Activated T-helper 2 cell treated with anti-CD3 and anti-CD28 coated beads, Interferon-gamma antibody, Interleukin-2, Interleukin-4, amounts not matched to agents 10 μg/mL and 5 μg/mL and 100 μg/mL, durations not matched to agents 14 hours and 24 hours and 36 hours (primary cell): ENCODE measurements at places on chromosomes 16 and 17.

DNA sequence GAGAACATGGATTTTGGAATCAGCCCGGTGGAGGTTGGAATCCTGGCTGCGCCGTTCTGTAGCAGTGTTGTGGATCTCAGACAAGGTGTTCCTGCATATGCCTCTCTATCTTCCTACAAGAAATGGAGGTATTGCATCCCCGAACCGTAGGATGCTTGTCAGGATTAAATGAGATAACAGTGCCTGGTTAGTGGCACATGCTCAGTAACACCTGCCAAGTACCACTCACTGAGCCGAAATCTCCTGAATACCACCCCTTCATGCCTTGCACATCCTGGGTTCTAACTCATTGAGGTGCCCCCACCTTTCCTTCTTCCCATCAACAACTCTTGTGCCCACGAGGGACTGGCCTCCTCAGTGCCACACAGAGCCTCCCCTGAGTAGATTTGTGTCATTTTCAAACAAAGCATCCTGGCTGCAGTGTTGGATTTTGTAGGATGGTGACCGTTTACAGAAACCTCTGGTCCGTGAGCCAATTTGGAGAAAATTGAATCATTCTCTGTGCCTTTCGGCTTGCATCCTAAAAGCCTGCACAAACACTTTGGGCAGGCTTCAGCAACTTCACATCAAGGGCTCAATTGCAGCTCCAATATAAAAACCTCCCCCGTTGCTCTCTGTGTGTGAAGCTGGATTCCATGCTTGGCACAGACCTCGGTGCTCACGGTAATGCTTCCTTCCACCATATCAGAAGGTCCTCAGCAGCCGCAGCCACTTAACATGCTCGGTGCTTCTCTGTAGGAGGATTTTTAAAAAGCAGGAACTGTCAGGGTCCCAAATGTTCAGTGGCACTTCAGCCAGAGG, 84.2 kb downstream of the WWOX start:
- no peak for DNase-seq
- no peaks in the 10 kb centered on the region for H3K4me1 ChIP-seq
- H3K27ac ChIP-seq, result no peak overlapping the region
- no peaks in the 10 kb centered on the region for H3K36me3 ChIP-seq

DNA sequence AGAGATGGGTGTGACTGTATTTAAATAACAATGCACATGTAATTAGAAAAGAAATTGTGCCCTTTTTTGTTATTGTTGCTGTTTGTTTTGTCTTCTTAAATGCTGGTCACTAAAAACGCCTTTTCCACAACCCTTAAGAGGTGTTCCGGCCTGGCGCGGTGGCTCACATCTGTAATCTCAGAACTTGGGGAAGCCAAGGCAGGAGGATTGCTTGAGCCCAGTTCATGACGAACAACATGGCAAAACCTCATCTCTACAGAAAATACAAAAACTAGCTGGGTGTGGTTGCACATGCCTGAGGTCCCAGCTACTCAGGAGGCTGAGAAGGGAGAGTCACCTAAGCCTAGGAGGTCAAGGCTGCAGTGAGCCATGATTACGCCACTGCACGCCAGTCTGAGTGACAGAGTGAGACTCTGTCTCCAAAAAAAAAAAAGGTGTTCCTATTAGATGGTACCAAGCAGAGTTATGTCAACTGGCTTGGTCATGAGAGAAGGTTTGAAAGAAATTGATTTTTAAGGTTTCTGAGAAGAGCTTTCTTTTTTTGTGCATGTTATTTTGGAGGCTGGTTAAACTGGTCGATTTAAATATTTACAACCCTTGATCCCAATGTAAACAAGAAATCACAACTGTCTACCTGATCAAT, 23.5 kb upstream of the RFFL start:
- H3K27me3 ChIP-seq, result no peaks in the 10 kb centered on the region
- peaks cover 3% of the 10 kb centered on the region for H3K36me3 ChIP-seq
- H3K4me1 ChIP-seq, result peaks cover 54% of the 10 kb centered on the region
- DNase-seq, result no peak
- H3K27ac ChIP-seq, result peak overlapping the region; percentile 36

- H3K36me3 ChIP-seq, result no peaks in the 10 kb centered on the region
- H3K4me1 ChIP-seq, result no peaks in the 10 kb centered on the region
- peaks cover 10% of the 10 kb centered on the region for H3K27me3 ChIP-seq
- H3K27ac ChIP-seq, result no peak overlapping the region
Observed at GRCh38 chr17:58112970-58113631, 29.9 kb downstream of the DYNLL2 start.

- peaks cover 18% of the 10 kb centered on the region for H3K36me3 ChIP-seq
- H3K27me3 ChIP-seq, result no peaks in the 10 kb centered on the region
- H3K27ac ChIP-seq, result no peak overlapping the region
- H3K4me1 ChIP-seq, result no peaks in the 10 kb centered on the region
Observed at GRCh38 chr16:28912558-28912957, 12.5 kb downstream of the RABEP2 start.

DNA sequence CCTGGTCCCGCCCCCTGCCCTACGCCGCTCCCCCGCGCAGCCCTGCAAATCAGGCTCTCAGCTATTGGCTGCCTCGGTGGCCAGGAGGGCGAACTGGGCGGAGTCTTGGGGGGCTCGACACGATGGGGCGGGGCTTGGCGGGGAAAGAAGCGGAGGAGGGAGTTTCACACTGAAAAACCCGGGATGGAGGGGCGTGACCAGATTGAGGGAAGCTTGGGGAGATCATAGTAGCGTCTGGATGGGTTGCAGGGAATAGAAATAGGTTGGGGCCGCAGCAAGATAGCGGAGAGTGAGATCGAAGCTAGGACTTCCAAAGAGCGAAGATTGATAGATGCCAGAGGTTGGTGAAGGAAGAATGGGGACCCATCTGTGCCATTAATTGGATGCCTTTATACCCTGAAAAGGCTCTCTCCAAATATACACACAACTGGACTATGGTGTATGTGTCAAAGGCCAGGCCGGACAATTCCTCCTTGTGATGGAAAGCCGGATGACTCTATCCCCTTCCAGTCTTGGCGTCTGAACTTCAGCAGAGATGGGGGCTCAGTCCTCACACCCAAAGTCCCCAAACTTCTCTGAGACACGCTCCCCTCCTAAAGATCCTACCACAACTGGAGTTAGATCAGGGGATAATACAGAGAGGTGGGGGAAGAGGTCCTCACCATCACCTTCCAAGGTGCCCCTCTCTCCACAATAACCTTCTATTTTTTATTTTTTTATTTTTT, 376 bp upstream of the STAC2 start:
- H3K27me3 ChIP-seq, result peaks cover 46% of the 10 kb centered on the region
- peaks cover 3% of the 10 kb centered on the region for H3K4me1 ChIP-seq
- no peak for DNase-seq
- H3K36me3 ChIP-seq, result no peaks in the 10 kb centered on the region
- no peak overlapping the region for H3K27ac ChIP-seq

DNA sequence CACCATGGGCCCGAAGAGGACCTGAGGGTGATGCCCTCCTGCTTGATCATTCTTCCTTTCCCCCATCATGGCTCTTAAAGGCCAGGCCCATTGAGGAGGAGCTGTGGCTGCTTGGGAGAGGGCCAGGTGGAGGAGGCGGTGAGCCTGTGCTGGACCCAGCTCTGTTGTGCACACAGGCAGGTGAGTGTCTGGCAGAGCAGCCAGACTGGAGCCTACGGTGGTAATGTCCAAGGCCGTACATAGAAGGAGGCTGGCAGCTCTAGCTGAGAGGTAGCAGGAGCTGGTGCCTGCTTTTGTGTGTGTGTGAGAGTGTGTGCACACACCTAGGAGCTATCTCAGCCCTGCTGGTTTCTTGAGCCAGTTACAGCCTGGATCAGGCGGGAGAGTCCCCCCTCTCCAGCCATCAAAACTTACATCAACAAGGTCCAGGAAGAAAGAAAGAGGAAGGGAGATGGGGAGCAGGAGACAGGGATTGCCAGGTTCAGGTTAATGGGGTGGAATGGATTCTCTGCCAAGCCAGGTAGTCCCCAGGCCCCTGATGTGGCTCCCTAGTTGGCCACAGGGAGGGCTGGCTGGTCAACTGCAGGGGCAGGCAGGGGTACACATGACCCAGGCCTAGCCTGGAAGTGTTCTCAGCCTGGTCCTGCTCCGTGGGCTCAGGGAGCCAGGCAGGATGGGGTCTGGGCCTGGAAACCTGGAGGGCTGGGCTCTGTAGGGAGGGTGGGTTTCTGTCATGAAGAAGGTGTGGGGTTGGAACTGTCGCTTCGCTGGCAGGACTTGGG, 107.1 kb downstream of the RAP1GAP2 start:
- H3K36me3 ChIP-seq, result peaks cover 11% of the 10 kb centered on the region
- no peak overlapping the region for H3K4me3 ChIP-seq
- H3K27me3 ChIP-seq, result no peaks in the 10 kb centered on the region
- H3K27ac ChIP-seq, result no peak overlapping the region
- no peaks in the 10 kb centered on the region for H3K4me1 ChIP-seq

DNA sequence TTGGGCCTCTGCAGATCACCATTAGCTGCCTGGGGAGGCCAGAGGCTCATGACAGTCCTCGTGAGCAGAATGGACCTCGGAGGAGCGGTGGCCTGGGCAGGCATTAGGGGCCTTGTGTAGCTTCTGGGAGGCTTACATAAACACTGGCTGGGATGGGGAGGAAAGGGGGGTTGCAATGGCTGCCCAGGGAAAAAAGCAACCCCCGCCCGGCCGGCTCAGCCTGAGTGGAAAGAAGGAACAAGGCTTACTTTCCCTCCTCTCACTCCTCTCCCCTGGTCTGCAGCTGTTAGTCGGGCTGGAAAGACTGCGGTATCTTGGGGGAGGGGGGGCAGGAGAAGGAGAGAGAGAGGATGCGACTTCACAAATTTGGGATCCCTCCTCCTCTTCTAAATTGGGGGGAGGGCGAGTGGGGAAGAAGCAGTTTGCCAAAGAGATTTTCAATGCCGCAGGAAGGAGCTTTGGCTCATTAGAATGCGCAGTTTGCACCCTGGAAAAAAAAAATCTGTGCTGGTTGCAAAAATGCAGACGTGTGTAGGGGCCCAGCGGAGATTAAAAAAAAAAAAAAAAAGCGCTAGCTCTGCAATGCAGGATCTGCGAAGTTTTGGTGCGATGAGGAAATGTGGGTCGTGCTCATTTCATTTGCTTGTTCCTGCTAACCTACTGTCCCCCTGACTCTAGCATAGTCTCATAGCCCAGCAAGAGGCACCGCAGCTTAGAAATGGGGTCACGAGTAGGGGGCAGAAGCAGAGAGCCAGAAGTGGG, 6.6 kb upstream of the NR1D1 start:
- H3K36me3 ChIP-seq, result no peaks in the 10 kb centered on the region
- H3K27ac ChIP-seq, result no peak overlapping the region
- peaks cover 2% of the 10 kb centered on the region for H3K27me3 ChIP-seq
- peaks cover 71% of the 10 kb centered on the region for H3K4me1 ChIP-seq
- no peak overlapping the region for H3K4me3 ChIP-seq

DNA sequence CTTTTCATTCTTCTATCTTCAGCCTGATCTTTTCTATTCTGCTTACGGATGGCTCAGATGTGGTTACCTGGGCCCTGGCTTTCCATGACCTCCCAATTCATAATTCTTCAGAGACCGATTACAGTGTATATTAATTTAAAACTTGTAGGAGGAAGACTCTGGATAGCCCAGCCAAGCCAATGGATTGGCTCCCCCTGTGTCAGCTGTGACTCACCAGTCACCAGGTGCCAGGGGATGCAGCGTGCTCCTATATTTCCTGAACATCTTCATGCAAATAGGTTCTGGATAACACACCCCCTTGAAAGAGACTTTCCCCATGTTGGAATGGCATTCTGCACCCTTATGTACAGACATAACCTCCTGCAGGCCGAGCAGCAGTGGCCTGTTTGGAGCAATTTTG, 208.3 kb upstream of the WSCD1 start:
- H3K27me3 ChIP-seq, result peaks cover 3% of the 10 kb centered on the region
- no peak for DNase-seq
- H3K4me3 ChIP-seq, result no peak overlapping the region
- H3K27ac ChIP-seq, result no peak overlapping the region

DNA sequence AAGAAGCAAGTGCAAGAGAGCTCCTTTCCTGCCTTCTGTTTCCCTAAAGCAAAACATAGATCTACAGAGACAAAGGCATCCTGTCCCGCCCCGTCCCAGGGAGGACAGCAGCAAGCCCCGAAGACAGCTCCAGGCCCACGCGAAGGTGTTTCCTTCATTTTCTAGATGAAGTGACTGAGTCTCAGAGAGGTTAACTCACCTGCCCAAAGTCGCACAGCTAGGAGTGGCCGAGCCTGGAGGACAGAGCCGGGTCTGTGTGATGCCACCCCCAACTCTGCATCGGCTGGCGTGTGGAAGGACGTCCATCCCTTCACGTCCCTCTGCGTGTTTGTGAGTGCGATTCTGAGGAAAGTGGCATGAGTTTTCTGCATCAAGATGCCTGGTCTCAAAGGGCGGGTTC, 187.2 kb upstream of the CHMP6 start:
- DNase-seq, result no peak
- H3K4me3 ChIP-seq, result no peak overlapping the region
- H3K27me3 ChIP-seq, result no peaks in the 10 kb centered on the region
- peaks cover 5% of the 10 kb centered on the region for H3K4me1 ChIP-seq

GRCh38 chr16:50859628-50860360, 117.9 kb downstream of the CYLD start:
- DNase-seq, result no peak
- no peaks in the 10 kb centered on the region for H3K4me1 ChIP-seq
- no peak overlapping the region for H3K27ac ChIP-seq
- no peak overlapping the region for H3K4me3 ChIP-seq

DNA sequence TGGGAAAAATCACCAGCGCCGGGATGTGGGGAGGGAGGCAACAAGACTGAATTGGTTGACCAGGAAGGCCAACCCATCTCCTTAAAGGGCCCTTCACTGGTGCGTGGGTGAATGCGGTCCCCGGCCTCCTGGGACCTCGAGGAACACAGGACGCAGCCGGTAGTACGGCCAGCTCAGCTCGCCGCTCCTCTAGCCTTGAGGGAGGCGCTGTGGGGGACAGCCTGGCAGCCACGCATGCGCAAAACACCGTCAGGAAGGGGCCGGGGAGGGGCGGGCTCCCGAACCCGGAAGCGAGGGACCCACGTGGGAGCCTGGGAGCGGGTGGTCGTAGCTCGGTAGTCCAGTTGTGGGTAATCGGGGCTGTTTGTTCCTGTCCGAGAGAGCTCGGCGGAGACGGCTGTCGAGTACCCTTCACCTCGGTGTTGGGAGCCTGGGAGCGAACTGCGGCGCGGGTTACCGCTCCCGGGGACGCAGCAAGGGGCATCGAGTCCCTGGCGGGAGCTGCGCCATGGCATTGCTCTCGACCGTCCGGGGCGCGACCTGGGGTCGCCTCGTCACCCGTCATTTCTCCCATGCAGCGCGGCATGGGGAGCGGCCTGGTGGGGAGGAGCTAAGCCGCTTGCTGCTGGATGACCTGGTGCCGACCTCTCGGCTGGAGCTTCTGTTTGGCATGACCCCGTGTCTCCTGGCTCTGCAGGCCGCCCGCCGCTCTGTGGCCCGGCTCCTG, at the start of gene MRM1:
Gene MRM1, plus strand, starts transcription at position 281 of the 727 bp plus-strand sequence. Its CDS starts 228 bp downstream, at position 509.
- no peaks in the 10 kb centered on the region for H3K27me3 ChIP-seq
- H3K27ac ChIP-seq, result peak within 1 kb of the TSS; percentile 78
- H3K4me3 ChIP-seq, result peak within 1 kb of the TSS; percentile 89
- peaks cover 27% of the 10 kb centered on the region for H3K4me1 ChIP-seq

- H3K27ac ChIP-seq, result no peak overlapping the region
- no peaks in the 10 kb centered on the region for H3K27me3 ChIP-seq
- no peak overlapping the region for H3K4me3 ChIP-seq
- peaks cover 4% of the 10 kb centered on the region for H3K36me3 ChIP-seq
- no peaks in the 10 kb centered on the region for H3K4me1 ChIP-seq
Observed at GRCh38 chr17:75098861-75099260, 10.9 kb upstream of the ARMC7 start.
